ENCODE measurements at places on chromosomes 11 and 22. TPM values are rescaled to one million over a fixed set of nuclear protein-coding genes. Genes with fewer than 3 reads are reported as not detected.

OR51E1 gene
- total RNA-seq = 2.4 TPM

MFNG gene
- total RNA-seq = 20.7 TPM

PTPN5 gene
- total RNA-seq = 4.8 TPM

CARD16 gene
- 6.7 TPM for total RNA-seq

KCNK4 gene
- 3.6 TPM for total RNA-seq

KRTAP5-9 gene
- 0.72 TPM for total RNA-seq

KCNJ11 gene
- 0.48 TPM for total RNA-seq

MICAL3 gene
- 30.1 TPM for total RNA-seq

YDJC gene
- total RNA-seq = not detected

UPK2 gene
- total RNA-seq = not detected

RIBC2 gene
- total RNA-seq = not detected

ARHGAP32 gene
- 6.0 TPM for total RNA-seq

LDHAL6A gene
- total RNA-seq = 0.96 TPM

PATE2 gene
- 12.5 TPM for total RNA-seq

MUC5AC gene
- total RNA-seq = 1.4 TPM

CRYAB gene
- total RNA-seq = 55.6 TPM

GDPD4 gene
- 0.48 TPM for total RNA-seq

USP2 gene
- 2.9 TPM for total RNA-seq

MMP8 gene
- total RNA-seq = 1.4 TPM

MMP20 gene
- total RNA-seq = not detected

CYP2R1 gene
- 19.0 TPM for total RNA-seq

GAL3ST1 gene
- total RNA-seq = not detected

GPR83 gene
- 0.48 TPM for total RNA-seq

NLRP6 gene
- not detected for total RNA-seq

TRIM49 gene
- total RNA-seq = 2.9 TPM

CARD18 gene
- not detected for total RNA-seq

SUSD2 gene
- total RNA-seq = 12.3 TPM

OR52E8 gene
- total RNA-seq = 1.9 TPM

OR51B4 gene
- 3.1 TPM for total RNA-seq

CAPN5 gene
- 2.4 TPM for total RNA-seq

IGSF9B gene
- total RNA-seq = 30.1 TPM

TP53AIP1 gene
- 3.4 TPM for total RNA-seq

DEUP1 gene
- total RNA-seq = 4.1 TPM

TTC12 gene
- 2.6 TPM for total RNA-seq

MIOX gene
- total RNA-seq = not detected
